ENCODE measurements at places on chromosomes 11 and 22.
A peak's percentile ranks its signal among the peaks of the same experiment; 100 is the strongest.

DNA sequence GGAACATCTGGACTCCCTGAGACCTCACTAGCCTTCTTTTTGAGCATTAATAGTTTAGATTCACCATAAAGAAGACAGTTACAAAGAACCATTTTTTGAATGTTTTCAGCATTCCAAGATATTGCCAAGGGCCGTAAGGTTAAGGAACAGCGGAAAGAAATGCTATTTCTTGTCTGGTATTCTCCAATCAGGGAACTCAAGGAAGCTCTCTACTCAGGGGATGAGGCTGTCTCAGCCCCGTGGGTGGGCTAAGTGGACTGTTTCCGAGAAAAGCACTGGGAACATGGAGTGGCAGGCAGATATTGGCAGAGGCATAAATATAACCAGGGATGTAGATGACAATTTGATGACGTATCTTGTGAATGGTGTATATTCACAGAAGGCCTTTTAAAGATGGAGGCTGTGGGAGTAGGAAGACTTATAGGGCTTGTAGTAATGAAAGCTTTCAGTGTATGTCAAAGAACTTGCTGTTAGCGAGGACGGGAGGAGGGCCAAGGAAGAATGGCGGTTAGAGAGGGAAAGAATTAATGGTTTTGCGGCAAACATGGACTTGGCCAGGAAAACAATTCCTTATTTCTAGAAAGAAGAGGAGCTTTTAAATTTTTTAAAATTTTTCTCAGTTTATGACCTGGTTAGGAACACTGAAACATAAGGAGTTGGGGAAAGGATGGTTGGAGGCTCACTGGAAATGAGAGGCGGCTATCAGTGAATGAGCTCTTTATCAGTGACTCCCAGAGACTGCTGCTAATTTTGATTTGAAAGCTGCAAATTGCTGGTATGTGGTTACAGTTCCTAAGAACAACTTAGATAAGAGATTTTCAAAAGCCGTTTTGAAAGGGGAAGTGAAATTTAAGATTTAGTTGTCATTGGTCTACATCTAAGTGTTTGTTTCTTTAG is 64.6 kb downstream of the ST3GAL4 start:
- DNase-seq: no peak

DNA sequence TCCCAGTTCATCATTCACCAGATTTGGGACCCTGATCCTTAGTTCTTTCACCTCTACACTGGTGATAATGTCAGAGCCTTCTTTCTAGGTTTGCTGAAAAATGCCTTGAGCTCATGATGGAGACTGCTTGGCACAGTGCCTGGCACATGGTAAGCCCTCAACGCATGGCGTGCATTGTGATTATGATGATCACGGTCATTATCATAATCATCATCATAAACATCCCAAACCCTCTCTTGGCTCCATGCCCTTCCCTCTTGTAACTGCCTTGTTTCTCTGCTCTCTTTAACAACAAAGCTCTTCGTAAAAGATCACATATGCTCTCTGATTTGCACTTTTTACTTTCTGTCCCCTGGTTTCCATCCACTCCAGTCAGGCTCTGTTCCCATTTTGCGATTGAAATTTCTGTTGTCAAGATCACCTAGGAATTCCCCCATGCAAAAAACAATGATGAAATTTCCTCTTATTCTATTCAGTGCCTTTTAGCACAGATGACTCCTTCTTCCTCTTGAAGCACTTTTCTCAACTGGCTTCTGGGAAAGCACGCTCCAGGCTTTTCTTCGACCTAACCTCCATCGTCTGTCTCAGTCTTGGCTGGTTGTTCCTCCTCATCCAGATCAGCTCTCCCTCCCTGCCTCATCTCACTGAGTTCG is 479.1 kb downstream of the OPCML start:
- DNase-seq: no peak

- DNase-seq: no peak
These were observed 54.2 kb upstream of the AMPD3 start for GRCh38 chr11:10400856-10401255.

- no peak for DNase-seq
These were observed 291.0 kb downstream of the BRD1 start for GRCh38 chr22:49536571-49537131.

GRCh38 chr11:10604798-10605197 is 36.3 kb upstream of the LYVE1 start:
- DNase-seq: no peak

DNA sequence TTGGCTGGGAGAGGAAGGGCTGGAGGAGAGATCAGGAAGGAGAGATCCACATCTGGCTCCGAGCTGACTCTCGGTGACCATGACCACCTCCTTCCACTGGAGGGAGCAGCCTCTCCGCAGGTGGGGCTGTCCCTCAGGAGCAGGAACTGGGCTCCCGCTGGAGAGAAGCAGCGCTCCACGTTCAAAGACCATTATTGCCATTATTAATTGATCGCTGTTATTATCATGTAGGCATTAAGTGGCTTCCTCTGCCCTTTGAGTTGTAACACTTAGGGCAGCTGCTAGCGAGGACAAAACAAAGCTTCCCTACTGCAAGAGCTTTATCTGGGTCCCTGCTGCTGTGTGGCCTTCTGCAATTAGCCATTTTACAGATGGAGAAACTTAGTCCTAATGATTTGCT is 251.9 kb downstream of the ST3GAL4 start:
- peak; percentile 78 for DNase-seq

DNA sequence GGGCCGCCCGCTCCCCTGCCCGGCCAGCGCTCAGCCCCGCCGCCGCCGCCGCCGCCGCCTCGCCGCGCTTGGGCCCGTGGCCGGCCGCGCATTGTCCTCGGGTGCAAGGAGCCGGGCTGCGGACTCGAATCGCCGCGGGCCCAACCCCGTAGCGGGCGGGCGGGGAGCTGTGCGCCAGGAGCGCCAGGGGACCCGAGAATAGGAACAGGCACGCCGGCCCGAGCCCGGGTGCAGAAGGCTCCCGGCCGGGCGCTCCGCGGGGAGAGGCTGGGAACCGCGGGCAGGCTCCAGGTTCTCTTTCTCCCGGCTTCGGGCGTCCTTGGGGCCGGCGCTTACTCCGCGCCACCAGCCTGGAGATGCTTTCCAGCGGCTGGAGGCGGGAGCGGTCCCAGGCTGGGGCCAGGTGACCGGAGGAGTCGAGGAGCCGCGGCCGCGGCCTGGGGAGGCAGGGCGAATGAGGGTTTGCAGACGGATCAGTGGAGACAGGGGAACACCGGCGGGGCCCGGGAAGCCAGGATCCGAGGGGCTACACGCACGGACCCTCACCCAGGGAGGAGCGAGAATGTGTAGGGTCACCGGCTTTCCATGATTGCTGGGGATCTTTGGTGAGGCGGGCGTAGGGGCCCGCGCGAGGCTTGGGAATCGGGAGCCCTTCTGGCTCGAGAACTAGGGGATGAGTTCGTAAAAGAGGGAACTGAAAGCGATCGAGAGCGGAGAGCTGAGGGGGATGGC is 726 bp downstream of the PKNOX2 start:
- no peak for DNase-seq

DNA sequence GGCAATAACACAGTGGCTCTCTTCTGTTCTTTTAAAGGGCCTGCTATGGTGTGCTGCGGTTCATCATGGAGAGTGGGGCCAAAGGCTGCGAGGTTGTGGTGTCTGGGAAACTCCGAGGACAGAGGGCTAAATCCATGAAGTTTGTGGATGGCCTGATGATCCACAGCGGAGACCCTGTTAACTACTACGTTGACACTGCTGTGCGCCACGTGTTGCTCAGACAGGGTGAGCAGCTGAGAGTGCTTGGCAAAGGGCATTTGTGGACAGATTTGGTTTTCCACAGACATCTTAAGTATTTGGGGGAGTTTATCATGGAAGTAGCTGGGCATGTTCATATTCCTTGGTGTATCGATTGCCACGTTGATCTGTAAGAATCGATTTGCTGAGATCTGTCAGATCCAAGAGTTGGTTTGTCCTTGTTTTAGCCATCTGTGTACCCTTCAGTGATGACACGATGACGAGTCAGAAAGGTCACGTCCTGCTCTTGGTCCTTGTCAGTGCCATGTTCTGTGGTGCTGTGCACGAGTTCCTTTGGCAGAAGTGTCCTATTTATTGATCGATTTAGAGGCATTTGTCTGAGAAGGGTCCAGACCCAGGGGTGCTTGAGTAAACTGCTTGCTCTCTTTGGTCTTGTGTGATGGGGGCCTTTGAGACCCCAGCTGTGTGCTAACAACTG is 4.8 kb downstream of the RPS3 start:
- DNase-seq: no peak

GRCh38 chr22:46428602-46429324 is 93.2 kb downstream of the TRMU start:
- no peak for DNase-seq

- no peak for DNase-seq
These were observed 11.7 kb upstream of the SORL1-AS1 start for GRCh38 chr11:121464352-121464946.

GRCh38 chr11:123137431-123138224 is 57.4 kb downstream of the CLMP start:
- DNase-seq: no peak

- DNase-seq: no peak
These were observed 97.2 kb upstream of the SHANK2 start for GRCh38 chr11:71349627-71350026.

DNA sequence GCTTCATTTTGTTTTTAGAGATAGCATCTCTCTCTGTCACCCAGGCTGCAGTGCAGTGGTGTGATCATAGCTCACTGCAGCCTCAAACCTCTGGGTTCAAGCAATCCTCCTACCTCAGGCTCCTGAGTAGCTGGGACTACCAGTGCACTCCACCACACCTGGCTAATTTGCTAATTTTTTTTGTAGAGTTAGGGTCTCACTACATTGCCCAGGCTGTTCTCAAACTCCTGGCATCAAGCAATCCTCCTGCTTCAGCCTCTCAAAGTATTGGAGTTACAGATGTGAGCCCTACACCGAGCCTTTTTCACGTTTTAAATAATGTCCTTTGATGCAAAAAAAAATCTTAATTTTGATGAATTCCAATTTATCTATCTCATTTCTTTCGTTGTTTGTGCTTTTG is 75.4 kb upstream of the LINC01488 start:
- no peak for DNase-seq

All from WERI-Rb-1 (cell line).